ENCODE measurements at places on chromosomes 7 and 10. TPM values are rescaled to one million over a fixed set of nuclear protein-coding genes. Genes with fewer than 3 reads are reported as not detected.

GRCh38 chr7:99194301-99194700 lies 13.6 kb downstream of the KPNA7 start:
- no peak for DNase-seq

DNA sequence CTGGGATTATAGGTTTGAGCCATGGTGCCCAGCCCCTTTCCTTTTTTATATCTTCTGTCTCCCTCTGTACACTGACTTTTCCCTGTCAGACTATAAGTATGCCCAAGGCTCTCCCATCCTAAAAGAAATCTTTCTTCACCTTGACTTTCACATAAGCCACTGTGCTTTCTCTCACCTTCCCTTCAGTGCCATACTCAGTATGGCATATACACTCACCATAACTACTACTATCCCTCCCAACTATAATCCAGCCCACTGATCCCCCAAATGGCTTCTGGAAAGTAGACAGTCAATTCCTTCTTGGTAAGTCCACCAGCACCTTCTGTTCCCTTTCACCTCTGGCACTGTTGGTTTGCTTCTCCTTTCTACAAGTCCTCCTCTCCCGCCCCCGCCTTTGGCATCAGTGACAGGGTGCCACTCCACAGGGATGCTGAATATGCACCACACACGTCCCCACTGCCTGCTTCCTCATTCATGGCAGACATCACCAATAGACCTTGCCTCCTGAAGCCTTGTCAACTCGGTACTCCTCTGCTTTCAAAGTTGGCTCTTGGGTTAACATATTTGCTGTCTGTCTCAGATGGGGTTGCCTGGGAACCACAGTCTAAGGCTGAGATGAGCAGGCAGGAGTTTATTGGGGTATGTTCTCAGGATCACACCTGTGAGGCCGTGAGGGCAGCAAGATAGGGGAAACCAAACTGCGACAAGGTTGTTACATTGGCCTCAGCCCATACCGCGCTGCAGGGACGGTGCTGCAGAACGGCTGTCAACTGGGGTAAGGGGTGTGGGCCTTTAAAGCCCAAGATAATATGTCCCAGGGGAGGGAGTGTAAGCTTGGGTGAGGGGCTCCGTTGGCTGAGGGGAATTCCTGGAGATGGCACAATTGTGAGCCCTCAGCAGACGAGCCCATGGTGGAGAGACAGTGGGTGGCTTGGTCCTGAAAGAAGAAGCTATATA lies 7.2 kb upstream of the PSAP start:
- no peak for DNase-seq

- DNase-seq = no peak
Observed at GRCh38 chr10:97388152-97388551, 13.0 kb downstream of the RRP12 start.

DNA sequence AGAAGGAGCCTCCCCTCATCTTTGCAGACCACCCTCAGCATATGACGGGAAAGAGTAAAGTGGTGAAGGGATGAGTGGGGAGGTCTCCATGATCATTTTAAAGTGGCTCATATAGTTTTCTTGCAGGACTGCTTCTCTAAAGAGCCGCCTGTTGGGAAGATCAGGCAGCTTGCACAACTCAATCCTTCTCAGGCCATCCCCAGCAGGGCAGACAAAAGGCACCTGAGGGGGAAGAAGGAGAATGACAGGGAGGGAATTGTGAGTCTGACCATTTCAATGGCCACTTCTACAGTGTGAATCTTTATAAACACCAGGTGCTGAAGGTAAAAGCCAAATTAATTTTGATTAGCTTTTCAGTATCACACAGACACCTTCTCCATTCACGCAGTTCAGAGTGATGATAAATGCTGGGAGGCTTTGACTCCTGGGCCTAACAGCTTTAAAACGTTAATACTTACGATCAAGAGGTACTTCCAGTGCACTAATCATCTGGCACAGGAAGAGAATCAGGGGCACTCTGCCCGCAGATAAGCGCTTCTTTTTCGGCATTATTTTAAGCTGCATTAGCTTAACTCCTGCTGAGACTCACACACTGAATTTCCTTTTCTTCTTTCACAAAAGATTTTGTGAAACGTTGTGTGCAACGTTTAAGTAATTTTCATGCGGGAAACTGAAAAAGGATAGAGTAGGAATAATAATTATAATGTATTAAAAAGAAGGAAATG lies 109.5 kb upstream of the LAMB4 start:
- no peak for DNase-seq

GRCh38 chr7:109950821-109951564 lies 1139.9 kb upstream of the LRRN3 start:
- no peak for DNase-seq

GRCh38 chr10:84525120-84525806 lies 196.9 kb downstream of the CCSER2 start:
- DNase-seq = no peak

DNA sequence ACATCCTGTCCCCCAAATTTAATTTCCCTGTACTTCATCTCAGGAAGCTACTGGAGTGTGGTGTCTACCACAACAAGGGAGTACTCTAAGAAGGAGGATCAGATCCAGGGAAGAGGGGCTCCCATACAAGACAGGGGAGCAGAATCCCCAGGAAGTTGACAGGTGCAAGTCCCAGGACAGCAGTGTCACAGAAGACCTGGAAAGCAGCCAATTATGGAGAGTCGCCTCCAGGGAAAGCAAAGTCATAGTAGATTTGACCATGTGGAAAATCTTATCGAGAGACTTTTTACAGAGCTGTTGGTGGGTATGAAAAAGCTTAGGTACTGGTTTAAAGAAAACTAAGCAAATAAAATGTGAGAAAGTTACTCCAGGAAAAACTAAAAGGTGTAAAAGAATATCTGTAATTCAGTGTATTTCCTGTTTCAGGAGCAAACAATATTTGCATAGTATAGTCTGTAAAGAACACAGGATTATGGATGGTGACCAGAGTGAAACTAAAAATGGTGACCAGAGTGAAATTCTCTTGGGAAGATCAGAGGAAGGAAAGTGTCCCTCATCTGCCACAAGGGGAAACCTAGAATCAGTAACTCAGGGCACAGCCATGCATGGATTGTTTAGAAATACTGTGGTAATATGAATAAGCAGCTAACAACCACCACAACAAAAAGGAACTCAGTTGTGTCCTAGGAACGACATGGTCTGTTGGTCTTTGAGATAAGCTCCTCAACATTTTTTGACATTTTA lies 44.5 kb downstream of the LANCL2 start:
- no peak for DNase-seq

GRCh38 chr7:109125001-109125400 lies 555.3 kb downstream of the DNAJB9 start:
- no peak for DNase-seq

GRCh38 chr10:44233561-44234482 lies 151.1 kb downstream of the CXCL12 start:
- peak; percentile 89 for DNase-seq

DNA sequence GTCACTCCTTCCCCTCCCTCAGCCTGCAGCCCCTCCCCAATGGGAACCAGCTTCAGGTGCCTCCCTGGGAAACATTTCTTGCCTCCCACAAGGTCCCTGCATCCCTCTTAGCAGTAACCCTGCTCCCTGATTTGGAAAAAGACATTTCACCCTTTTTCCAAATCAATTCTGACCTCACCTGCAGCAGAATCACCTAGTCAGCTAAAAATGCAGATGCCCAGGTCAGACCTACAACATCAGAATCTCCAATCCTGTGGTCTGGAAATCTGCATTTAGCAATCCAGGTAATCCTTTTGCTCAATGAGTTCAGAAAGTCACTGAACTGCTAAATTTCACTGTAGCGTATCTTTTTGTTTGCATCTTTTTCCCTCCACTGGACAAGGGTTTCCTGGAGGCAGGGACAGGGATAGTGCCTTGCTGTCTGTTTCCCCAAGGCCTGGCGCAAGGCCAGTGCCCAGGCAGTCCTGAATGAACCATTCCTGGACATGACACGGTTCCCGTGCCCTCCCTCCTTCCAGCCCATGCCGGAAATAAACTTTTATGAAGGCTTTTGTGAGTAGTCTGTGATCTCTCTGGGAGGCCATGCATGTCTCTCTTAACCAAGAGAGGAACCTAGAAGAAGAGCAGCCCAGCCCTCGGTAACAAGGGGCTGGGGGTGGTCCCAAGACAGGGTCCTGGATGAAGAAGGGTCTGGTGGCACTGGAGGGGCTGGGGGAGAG lies 44.0 kb downstream of the COL13A1 start:
- no peak for DNase-seq

DNA sequence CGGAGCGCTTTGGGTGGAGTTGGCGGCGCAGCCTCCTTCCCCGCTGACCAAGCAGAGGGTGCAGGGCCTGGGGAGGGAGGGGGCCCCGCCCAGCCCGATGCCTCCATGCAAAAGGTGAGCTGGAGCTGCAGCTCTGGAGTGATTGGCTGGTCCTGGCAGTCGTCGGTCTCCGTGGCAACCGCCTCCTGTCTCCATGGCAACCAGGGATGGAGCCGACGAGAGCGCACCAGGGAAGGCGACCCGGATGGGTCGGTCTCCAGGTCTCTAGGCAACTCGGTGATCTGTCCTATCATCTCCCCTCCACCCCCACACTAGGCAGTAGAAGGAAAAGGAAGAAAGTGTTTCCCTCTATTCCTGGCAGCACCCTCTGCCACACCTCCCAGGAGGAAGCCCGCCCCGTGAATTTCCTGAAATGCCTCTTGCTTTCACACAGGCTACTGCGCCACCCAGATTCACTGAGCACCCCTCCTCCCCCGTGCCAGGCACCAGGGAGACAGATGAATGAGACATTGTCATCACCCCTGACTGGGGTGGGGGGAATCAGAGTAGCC lies 647 bp upstream of the NACAD start:
- DNase-seq = peak; percentile 48

DNA sequence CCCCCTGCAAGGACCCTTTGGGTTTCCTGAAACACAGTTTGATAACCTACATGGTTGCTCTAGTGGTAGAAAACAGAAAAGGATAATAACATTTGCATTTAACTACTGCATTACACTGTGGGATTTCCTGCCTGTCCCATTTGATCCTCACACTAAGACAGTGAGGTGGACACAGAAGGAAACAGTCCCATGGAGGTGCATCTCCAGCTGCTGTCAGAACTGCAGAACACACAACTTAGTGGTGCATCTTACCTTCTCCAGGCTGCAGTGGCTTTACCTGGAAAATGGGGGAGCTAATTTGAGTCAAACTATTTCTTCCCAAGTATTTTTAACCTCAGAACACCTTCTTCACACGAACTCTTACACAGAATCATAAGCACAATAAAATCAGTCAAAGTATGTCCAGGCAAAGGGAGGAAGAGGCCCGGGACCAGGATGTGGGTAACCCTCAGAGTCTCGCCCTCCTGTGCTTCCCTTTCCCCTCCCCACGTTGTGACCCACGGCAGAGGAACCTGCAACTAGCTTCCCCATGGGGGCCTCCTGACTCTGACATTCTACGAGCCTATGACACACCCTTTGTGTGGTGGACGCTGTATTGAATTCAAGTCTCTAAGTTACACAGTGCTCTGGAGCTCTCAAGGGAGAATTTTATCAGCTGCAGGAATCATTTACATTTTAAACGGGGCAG lies 33.7 kb downstream of the SCRN1 start:
- no peak for DNase-seq

- DNase-seq = no peak
Observed at GRCh38 chr10:132920101-132920925, 22.1 kb downstream of the CFAP46 start.

DNA sequence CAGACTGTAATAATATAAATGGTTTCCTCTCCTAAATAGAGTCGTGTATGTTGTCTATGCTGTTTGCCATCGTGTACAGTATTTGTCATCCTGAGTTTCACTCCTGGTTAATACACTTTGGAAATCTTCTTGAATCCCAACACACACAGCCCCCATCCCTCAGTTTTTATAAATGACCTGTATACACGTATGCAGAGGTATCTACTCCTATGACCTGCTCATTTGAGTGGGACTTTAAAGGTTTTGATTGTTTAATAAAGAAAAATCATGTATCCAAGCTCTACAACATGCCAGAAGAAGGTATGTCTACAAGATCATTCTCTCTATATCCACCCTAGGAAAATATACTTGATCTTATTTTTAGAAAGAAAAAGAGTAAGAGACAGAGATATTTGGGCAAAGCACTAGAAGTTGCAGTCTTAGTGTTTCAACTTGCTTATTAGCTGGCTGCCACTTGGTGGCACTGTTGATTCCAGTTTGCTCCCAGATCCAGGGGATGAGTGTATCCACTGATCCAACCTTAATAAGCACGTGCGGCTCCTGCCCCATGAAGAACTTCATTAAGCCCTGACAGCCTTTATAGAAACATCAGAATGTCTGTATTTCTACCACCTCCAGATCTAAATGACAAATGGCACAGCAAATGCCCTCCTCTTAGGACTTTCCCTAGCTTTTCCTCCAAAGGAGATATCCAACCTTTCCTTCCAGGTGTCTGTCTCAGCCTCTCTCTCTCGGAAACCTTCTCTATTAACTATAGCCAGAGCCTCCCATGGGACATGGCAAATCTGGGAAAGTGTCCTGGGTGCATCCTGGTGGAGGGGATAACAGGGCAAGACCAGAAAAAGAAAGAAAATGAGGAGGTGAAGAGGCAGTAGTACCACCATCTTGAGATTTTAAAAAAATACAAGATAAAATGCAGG lies 181.6 kb upstream of the NEBL start:
- peak; percentile 61 for DNase-seq

DNA sequence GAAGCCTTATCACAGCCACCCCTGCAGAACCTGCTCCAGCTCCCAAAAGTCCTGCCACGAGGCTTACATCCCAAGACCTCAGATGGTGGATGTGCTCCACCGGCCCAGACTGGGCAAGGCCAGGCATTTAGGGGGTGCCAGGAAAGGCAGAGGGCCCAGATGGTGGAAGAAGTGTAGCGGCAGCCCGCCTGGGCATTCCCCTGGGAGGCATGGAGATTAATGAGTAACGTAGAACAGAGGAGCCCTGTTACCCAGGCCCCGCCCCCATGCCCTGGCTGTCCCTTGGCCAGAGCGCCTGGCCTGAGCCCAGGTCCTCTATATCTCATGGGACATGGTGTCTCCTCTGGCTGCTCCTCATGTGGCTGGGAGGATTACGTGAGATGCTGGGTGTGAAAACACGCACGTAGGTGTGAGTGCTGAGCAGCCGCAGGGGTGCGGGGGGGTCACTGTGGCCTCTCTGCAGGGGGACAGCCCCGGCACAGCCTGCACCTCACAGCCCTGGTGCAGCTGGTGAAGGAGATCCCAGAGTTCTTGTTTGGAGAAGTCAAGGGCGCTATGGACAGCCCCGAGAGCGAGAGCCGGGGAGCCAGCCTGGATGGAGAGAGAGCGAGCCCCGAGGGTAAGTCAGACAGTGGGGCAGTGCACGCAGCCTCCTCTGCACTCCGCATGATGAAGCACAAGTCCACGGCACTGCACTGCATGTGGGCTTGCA lies 52.9 kb downstream of the ZNF467 start:
- DNase-seq = no peak

GRCh38 chr10:70652761-70653657 lies 19.3 kb upstream of the ADAMTS14 start:
- peak; percentile 35 for DNase-seq

- DNase-seq = no peak
Observed at GRCh38 chr7:1059200-1060091, 15.1 kb downstream of the GPR146 start.

The RSPH10B gene
- polyA plus RNA-seq = 0.61 TPM

The ADRA2A gene
- 2.5 TPM for polyA plus RNA-seq

The CALML5 gene
- polyA plus RNA-seq = not detected

The CLDN4 gene
- 98.1 TPM for polyA plus RNA-seq

The CYP2C9 gene
- polyA plus RNA-seq = 5.4 TPM

The ZNF239 gene
- 11.9 TPM for polyA plus RNA-seq

The H2BK1 gene
- polyA plus RNA-seq = not detected

The FFAR4 gene
- not detected for polyA plus RNA-seq

The GNGT1 gene
- 0.13 TPM for polyA plus RNA-seq

The SHTN1 gene
- polyA plus RNA-seq = 25.6 TPM

The TASOR2 gene
- 38.4 TPM for polyA plus RNA-seq

The LRRC17 gene
- polyA plus RNA-seq = 65.5 TPM

The SPDYE8 gene
- polyA plus RNA-seq = 0.83 TPM

The ANKRD30A gene
- not detected for polyA plus RNA-seq

The CLRN3 gene
- 17.3 TPM for polyA plus RNA-seq

The MTPN gene
- 152 TPM for polyA plus RNA-seq

Data from renal cortex interstitium (tissue), 15 donors.